GF-D8 (cell line): ENCODE measurements at places on chromosomes 3 and 15.

GRCh38 chr15:35481992-35482391 is 64.0 kb downstream of the DPH6 start:
- DNase-seq = no peak

DNA sequence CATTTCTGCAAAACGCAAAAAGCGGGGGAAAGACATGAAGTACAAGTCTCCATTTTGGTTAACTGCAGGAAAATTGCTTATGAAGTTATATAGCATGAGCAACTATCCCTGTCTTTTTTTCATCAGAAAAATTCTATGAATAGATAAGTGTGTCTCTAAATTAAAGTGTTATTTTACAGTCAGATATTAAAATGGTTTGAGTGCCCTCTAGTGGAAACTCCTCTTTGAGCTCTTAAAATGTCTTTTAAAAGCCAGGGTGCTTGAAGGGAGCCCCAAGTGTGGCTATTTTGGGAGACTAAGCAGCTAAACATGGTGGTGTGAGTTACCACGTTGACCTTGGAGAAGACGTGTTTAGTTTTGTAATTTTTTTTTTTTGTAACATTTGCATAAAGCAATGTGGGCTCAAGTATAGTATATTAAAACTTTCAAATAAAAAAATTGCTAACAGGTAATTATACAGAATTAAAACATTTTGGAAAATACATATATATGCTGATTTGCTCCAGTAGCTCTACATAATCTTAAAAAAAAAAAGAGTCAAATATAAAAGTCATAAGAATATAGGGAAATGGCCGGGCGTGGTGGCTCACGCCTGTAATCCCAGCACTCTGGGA is 77.2 kb downstream of the PPP2R3A start:
- no peak for DNase-seq

- DNase-seq = no peak
These were observed 60.3 kb upstream of the PPP2R3A start for GRCh38 chr3:135905058-135905724.

GRCh38 chr3:78274475-78275065 is 1234.7 kb downstream of the ROBO2 start:
- no peak for DNase-seq

DNA sequence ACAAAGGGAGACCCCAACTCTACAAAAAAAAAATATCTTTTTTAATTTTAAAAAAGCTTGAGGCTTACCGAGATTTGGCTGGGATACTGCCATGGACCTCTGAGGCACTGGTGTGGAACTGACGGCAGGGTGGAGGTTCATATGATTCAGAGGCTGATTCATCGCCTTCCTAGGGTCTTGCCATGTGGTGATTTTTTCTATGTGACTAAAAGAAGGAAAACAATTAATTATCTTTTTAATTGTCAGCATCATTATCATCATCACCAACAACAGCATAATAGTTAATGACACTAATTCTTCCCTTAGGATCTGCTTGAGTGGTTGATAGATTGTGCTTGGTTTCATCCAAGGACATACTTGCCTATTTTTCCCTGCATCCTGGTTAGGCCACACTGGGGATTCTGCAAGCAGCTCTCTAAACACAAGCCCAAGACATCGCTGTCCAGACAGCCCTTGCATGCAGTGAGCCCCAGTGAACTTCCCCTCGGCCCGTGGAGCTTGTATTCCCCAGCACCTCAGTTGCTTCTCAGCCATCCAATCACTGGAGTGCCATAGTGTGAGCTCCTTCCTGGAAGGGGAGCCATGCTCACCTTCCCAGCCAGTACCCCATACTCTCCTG is 84.9 kb downstream of the WWTR1 start:
- no peak for DNase-seq

DNA sequence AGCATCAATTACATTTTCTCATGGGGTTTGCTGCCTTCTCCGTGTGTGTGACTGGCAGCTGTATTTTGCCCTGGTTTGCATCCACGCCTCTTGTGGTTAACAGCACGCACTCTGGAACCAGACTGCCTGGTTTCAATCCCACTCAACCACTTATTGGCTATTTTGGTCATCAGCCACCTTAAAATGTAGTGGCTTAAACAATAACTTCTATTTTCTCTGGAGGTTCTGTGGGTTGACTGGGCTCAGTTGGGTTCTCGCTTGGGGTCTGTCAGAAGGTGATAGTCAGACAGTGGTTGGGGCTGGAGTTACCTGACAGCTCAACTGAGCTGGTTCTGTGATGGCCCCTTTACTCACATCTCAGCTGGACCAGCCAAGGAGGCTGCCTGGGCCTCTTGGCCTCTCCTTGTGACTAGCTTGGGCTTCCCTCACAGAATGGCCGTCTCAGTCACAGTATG is 36.8 kb downstream of the EHD4 start:
- no peak for DNase-seq
